ENCODE measurements at places on chromosomes 5 and 9. TPM values are rescaled to one million over a fixed set of nuclear protein-coding genes. Genes with fewer than 3 reads are reported as not detected.

Gene F12
- 1.9 TPM for total RNA-seq

Gene CKMT2
- total RNA-seq: 1.7 TPM

Gene AQP3
- total RNA-seq: 23.6 TPM

Gene MEIKIN
- not detected for total RNA-seq

Gene TRIM14
- 1.3 TPM for total RNA-seq

Gene SLF1
- 1.7 TPM for total RNA-seq
